ENCODE measurements at places on chromosomes 7 and 10.

DNA sequence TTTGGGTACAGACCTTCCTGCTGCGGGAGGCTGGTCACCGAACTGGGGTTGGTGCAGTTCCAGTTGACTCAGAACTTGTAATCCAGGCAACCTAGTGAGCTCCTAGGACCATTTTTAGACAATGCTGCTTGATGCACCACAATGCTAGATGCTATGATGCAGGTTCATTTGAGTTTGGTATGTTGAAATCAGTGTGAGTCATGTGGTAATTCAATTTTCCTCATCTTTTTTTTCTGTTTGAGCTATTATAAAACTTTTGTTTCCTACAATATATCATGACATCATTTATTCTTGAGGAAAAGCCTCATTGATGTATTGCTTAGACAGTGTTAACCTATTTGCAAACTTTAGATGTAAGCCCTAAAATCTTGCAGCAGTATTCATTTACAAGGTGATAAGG, 40.9 kb upstream of the MTPN start:
- DNase-seq, result no peak

GRCh38 chr7:99379043-99379577, 4.6 kb downstream of the ARPC1B start:
- peak; percentile 80 for DNase-seq

GRCh38 chr7:87231258-87231657, 11.7 kb upstream of the TMEM243 start:
- DNase-seq, result no peak

GRCh38 chr7:48337012-48337621, 165.9 kb downstream of the ABCA13 start:
- peak; percentile 11 for DNase-seq

DNA sequence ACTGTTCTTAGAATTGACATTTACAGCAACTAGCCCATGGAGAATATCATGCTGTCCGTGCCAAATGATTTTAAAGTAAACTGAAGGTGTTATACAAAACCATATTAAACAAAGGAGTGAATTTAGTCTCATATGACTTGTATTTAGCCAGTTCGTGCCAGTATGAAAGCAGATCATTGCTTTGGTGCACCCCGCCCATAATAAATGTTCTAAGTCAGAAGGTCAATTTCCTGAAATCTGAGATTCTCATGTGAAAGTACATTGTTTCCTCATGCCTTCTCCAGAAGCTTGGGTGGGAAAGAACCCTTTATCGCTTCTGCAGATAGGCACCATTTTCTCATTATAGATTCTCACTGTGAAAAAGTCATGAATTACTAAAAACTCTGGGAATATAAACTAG, 106.4 kb downstream of the CAMK1D start:
- DNase-seq, result no peak

- DNase-seq, result peak; percentile 79
Measured at GRCh38 chr7:133512560-133512959, 259.7 kb downstream of the EXOC4 start.

- no peak for DNase-seq
Measured at GRCh38 chr10:16905320-16905719, 88.1 kb upstream of the RSU1 start.

GRCh38 chr7:33143996-33144718, 14.8 kb downstream of the BBS9 start:
- DNase-seq, result no peak

GRCh38 chr10:101782811-101783735, at the start of gene NPM3:
Gene NPM3 (minus strand): TSS chr10:101783446. CDS start chr10:101783390, 56 bp downstream.
- no peak for DNase-seq

- no peak for DNase-seq
Measured at GRCh38 chr7:141891336-141891735, 24.9 kb upstream of the OR9A4 start.
